ENCODE measurements at places on chromosomes 3 and 15.

- no peak for DNase-seq
Measured at GRCh38 chr3:40768536-40768935, 243.8 kb downstream of the ZNF621 start.

DNA sequence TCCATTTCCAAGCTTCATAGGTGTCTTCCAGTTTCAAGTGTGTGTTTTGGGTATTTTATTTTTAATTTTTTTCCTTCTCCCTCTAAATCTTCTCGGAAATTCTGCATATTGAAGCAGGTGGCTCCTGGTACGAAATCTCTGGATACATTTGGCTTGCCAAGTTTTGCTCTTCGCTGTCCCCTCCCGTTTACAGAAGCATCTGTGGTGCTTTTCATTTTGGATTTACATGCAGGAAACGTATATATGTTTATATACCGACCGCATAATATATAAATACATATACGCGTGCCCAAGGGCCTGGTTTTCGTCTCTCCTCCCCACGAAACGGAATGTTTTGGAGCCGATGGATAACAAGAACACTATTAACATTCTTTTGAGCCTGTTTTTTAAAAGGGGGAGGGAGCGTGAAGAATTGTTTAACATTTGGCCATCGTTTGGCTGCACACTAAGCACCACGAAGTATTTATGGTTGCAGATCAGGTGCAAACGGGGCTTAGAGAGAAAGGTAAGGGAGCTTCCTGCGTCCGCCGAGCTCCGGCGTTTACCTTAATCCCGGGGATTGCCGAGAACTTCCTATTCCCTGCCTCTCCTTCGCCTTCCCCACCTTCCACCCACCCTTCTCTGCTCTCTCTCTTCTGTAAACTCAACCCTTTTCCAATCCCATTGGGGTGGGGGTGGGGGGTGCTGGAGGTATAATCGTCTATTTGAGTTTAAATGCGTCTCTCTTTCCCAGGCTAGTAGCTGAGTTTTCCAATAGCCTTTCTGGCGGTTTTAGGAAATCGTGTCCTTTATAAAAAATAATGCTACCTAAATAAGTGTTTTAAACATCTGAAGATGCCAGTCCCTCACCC is 1.1 kb upstream of the NLGN1 start:
- DNase-seq: no peak

- DNase-seq: no peak
Measured at GRCh38 chr3:183548262-183548769, 7.2 kb downstream of the KLHL6 start.

- no peak for DNase-seq
Measured at GRCh38 chr3:71087143-71088018, 496.1 kb downstream of the FOXP1 start.

DNA sequence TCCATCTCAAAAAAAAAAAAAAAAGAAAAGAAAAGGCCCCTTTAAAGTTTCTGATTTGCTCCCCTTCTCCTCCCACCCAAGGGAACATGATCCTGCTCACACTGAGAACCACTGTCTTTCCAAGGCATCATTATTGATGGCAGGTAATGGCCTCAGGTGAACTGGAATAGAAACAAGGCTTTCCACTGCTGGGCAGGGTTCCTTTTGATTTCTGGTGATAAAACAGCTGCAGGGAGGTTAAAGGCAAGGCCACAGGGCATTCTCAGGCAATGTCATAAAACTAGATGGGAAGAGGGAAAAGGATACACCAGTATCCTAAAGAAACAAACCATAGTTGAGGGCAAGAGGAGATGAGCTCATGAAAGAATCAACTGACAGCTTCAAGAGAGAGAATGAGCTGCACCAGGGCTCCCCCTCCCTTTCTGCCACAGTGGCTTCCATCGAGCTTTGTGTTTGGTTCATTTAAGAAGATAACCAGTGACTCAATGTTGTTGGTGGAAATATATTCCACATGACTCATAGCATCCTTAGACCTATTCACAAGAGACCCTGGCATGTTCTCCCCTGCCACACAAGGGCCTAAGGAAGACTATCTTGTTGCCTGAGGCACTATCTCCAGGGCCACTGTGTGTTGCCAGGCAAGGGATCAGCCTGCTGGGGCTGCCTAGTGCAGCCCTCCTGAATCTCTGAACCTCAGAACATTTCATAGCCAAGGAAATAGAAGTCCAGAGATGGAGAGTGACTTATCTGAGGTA is 86.4 kb downstream of the WDR76 start:
- no peak for DNase-seq

- no peak for DNase-seq
Measured at GRCh38 chr3:133374708-133375402, 25.0 kb upstream of the BFSP2 start.

DNA sequence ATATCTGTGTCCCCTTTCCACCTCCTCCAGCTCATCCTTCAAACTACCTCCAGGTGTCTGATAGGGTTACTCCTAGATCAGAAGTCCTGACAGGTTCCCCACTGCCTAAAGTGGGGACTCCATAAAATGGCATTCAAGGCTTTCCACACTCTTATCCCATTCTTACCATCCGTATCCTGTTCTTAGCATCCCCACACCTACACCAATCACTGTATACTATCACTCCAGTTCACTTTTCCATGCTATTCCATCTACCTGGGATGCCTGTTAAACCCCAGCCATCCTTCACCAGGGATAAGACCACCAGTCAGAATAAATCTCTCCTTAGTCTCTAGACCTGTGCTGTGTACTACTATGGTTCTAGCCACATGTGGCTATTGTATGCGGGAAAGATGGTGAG is 19.1 kb downstream of the SSR3 start:
- no peak for DNase-seq

- no peak for DNase-seq
Measured at GRCh38 chr3:134641671-134642300, 9.0 kb downstream of the KY start.

DNA sequence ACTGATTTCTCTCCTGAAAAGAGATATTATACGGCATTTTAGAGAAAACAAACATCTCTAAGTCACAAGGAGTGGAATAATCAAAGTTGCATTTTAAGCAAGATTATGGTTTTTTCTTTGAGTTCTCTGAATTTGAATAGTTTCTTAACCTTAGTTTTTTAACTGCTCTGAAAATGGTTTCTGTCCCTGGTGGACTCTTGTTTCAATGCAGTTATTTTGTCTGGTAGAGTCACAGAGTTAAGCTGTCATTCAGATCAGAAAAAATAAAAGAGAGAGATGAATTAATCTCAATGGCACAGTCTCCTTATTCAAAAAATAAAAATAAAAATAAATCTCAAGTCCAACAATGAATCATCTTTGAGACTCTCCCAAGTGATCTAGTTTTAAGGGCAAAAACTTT is 19.0 kb downstream of the AGTR1 start:
- DNase-seq: no peak

GRCh38 chr3:169999433-169999832 is 32.8 kb downstream of the SEC62 start:
- no peak for DNase-seq

DNA sequence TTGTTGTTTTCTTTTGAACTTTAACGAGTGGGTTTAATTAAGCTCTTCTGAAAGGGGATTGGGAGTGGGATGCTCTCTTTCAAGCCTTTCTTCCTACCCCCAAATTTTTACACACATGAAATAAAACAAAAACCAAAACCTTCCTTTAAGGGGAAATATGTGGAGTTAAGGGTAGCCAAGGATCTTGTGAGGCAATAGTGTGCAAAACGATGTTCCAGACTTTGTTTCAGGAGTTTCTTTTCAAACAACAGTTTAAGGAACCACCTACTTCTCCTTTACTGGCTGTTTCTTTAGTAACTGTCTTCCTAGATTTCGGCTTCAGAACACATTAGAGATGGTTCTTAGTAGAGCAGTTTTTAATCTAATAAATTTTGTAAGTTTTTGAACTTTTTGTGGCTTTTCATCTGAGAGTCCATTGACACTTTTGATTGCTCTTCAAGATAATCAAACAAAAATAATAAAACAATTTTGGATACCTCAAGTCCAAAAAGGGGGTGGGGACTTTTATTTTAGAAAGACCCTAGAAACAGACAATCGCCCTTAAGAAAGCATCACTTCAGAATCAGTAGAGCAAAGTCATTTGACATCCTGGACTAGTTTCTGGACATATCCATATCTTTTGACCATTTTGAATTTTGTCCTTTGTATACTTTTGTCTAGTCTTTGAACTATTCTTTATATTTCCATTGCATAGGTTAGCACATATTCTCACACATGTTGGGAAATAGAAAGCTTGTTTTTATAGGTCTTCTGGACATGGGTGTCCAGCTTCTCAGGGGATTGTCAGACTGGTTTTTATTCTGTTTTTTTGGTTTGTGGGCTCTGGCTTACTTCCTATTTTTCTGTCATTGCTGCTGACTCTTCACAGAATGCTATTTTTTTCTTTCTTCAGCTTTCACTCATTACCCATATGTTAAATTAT is 6.0 kb downstream of the DIPK2A start:
- no peak for DNase-seq

DNA sequence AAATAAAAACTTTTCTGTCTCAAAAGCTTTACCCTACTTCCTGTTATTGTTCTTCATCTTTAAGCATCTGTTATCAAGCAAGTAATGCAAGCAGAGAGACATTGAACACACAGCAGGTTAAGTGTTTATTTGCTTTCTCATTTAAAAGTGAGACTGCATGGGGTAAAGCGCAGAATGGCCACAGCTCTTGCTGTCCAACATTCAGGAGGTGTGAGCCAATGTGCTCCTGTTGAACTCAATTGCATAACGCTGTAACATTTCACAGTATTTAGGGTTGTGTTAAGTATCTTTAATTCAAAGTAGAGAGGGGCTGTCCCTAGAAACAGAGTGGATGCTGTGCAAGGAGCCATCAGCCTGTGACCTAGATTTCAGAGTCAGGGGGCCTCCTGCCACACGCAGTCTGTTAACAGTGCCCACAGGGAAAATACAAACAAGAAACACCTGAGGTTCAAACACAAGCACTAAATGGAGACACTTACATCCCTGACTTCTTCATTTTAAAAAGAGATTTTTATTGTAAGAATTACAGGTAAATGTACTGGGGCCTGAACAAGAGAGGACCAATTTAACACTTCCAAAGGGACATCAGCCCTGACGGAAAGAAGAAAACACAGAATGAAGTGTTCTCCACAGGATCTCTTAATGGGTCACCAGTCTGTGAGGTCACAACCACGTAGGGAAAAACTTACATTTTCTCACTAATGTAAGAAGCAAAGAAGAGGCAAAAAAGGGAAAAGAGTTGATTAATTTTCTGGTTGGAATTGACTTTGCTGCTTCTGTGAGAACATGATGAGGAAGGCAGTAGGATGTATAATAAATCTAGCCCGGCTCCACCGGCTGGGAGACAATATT is 815.1 kb downstream of the VGLL3 start:
- DNase-seq: no peak

DNA sequence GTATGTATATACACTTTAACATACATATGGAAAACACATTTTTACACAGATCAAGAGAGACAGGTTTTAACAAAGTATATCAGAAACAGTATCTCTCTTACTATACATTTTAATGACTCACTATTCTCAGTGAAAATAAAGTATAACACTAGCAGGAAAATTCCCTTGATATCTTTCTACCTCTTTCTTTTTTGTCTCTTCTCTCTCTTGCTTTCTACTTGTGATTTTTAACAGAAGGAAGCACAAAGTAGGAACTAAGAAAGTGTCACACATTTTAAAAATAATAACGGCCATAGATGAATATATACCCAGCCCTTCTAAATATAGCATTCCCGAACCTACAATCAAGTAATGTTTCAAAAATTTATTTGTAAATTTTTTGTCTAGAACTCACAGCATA is 4.8 kb downstream of the DENND4A start:
- no peak for DNase-seq

DNA sequence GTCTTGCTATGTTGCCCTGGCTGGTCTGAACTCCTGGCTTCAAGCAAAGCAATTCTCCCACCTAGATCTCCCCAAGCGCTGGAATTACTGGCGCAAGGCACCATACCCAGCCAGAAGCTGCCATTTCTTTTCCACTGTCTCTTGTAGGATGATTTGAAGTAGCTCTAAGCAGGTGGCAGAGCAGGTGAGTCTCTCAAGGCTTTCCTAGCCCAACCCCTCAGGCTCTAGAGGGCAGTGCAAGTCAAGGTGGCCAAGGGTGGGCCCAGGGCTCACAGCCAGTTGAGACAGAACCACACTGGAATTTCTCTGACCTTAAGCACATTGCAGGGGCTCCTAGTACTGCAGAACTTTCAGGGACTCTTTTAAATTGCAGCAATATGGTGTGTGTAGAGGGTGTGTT is 15.6 kb upstream of the DAG1 start:
- DNase-seq: no peak

DNA sequence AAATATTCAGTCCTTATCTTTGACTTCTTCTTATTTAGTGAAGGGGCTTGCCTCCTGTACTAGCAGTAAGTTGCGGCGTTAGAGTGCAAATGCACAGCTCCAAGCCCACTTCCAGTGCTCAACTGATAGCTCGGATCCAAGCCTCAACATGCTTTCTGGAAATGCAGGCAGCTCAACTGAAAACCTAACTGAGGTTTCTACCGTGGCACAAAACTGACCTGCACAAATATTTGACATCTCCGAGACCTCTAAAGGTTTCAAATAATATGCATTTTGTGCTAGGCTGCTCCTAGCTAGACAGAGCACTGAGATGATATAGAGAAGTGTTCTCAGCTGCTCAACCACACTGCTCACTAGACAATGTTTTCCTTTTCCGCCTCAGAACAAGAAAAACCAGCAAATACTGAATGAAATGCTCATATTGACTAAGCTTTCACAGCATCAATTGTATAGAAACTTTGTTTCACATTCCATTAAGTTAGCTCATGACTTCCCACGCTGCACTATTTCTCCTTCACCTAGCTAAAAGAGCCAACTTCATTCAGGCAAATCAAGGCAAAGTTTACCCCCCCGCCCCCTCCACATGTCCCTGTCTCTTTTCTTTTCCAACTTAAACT is 822 bp downstream of the ZNF385D start:
- DNase-seq: no peak

GRCh38 chr3:5423523-5423922 is 236.0 kb downstream of the EDEM1 start:
- DNase-seq: no peak

- no peak for DNase-seq
Measured at GRCh38 chr3:43013743-43014155, 34.6 kb downstream of the GASK1A start.

Data from stimulated activated CD4-positive, alpha-beta T cell treated with anti-CD3 and anti-CD28 coated beads, Interleukin-15, amount 100 ng/mL, for 1 hour (primary cell).